AG08395 (cell line): ENCODE measurements at places on chromosomes 4 and X.
A peak's percentile ranks its signal among the peaks of the same experiment; 100 is the strongest.

DNA sequence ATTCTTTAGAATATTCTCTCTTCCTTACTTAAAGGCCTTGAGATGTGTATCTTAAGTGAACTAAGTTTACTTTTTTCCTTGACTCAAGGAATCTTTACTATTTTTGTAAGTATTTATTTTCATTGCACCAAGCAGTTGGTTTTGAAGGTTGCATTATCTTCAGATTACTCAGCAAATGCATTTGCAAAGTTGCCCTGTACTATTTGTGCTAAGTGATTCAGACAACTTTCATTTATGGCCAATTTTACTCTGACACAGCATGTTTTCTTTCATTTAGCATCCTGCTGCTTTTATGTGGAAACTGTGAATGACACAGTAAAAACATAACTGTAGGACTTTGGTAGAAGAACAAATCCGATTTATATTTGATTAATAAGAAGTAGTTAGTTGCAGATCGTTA is 191.0 kb downstream of the CCSER1 start:
- peak; percentile 9 for DNase-seq

- DNase-seq: no peak
These were observed 421.8 kb downstream of the MAPK10 start for GRCh38 chr4:85938062-85938461.

DNA sequence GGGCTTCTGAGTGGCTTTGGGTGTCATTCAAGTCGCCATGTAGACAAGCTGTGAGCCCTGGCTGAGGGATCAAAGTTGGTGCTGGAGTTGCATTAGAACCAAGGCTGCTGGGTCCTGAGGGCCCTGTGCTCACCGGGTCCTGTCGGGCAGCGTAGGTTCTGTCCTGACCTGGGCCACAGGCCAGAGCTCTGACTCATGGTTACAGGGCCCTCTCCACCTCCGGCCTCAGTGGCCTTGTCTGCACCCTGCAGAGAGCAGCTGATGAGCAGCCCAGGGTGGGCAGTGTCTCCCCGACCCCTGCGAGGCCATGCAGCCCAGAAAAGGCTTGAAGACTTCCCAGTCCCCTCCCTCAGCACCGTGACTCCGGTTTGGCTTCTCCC is 22.5 kb downstream of the ATP2B3 start:
- DNase-seq: no peak

DNA sequence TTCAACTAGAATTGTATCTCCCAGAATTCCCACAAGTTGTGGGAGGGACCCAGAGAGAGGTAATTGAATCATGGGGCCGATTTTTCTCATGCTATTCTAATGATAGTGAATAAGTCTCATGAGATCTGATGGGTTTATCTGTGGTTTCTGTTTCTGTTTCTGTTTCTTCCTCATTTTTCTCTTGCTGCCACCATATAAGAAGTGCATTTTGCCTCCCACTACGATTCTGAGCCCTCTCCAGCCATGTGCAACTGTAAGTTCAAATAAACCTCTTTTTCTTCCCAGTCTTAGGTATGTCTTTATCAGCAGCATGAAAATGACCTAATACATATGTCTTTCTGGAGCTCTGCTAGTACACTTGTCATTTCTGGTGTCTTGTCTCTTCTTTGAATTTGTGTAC is 22.1 kb upstream of the OR13H1 start:
- no peak for DNase-seq
